Left ventricle myocardium inferior (tissue), 1 donor: ENCODE measurements at places on chromosomes 16 and 17. TPM values are rescaled to one million over a fixed set of nuclear protein-coding genes. Genes with fewer than 3 reads are reported as not detected.

Gene TMIGD1
- total RNA-seq = not detected

- no peak overlapping the region for H3K27ac ChIP-seq
- no peaks in the 10 kb centered on the region for H3K36me3 ChIP-seq
- DNase-seq = no peak
- H3K27me3 ChIP-seq = peaks cover 29% of the 10 kb centered on the region
- H3K4me1 ChIP-seq = no peaks in the 10 kb centered on the region
These were observed 14.4 kb upstream of the GJD3 start for GRCh38 chr17:40378966-40379365.

Gene ZNF213
- total RNA-seq = 6.2 TPM

GRCh38 chr16:77190190-77190477 lies 856 bp upstream of the MON1B start:
- peaks cover 36% of the 10 kb centered on the region for H3K4me1 ChIP-seq
- peak overlapping the region; percentile 81 for H3K4me3 ChIP-seq

- H3K27ac ChIP-seq = peak overlapping the region; percentile 90
- peak overlapping the region; percentile 78 for H3K4me3 ChIP-seq
- H3K36me3 ChIP-seq = no peaks in the 10 kb centered on the region
- peaks cover 98% of the 10 kb centered on the region for H3K4me1 ChIP-seq
- no peaks in the 10 kb centered on the region for H3K27me3 ChIP-seq
These were observed 12.0 kb downstream of the RARA start for GRCh38 chr17:40320756-40321523.

DNA sequence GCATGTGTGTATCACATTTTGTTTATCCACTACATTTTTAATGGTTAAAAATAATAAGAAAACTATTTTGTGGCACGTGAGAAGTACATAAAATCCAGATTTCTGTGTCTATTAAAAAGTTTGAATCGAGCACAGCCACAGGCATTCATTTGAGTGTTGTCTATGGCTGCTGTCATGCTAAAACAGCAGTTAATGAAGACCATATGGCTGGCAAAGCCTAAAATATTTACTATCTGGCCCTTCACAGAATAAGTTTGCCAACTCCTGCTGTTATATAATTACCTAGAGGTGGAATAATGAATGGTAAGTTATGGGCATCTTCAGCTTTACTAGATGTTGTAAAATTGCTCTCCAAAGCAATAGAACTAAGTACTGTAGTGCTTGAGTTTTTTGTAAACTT lies 30.5 kb downstream of the TMEM98 start:
- H3K27me3 ChIP-seq = peaks cover 63% of the 10 kb centered on the region
- H3K4me3 ChIP-seq = no peak overlapping the region
- no peak overlapping the region for H3K27ac ChIP-seq
- no peaks in the 10 kb centered on the region for H3K4me1 ChIP-seq

DNA sequence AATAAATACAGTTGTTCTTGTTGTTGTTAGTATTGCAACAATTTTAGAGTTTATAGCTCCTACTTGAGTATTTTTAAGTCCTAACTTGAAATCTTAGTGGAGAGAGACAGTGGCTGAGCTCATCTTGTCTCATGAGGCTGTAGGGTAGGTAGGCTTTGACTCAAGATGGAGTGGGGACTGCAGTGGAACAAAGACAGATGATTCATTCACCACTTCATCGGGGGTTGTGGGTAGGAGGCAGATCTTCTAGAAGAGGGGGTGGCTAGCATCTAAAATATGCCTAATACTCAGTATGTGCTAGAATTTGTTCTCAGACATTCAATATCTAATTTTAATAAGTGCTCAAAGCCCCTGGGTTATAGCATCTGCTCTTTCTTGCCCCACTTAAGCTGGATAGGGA lies 13.1 kb upstream of the MMD start:
- H3K27me3 ChIP-seq = no peaks in the 10 kb centered on the region
- no peak overlapping the region for H3K4me3 ChIP-seq

DNA sequence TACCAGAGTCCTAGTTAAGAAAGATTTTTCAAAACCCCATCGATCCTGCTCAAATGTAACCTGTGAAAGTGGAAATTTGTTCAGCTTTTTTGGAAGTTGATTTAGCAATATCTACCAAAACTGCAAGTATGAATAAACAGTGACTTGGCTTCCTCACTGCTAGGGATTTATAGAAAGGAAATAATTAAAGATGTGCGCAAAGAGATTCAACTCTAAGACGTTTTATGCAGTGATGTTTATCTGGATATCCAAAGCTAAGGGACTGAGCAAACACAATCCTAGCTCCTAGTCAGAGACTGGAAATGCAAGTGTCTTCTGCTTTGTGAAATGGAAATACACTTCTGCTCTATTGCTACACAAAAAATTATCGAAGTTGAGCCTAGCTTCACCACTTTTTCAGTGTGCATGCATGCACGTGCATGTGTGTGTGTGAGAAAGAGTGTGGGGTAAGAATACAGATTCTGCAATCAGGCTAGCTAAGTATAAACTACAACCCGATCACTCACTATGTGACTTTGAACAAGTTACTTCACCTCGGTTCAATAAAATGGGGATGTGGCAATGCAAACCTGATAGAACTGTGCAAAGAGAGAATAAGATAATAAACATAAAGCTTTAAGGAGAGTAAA lies 52.1 kb upstream of the FOXF1 start:
- DNase-seq = no peak
- no peaks in the 10 kb centered on the region for H3K36me3 ChIP-seq
- H3K4me3 ChIP-seq = no peak overlapping the region

Gene PSMB3
- total RNA-seq = 149 TPM

Gene AGRP
- total RNA-seq = not detected

- peaks cover 38% of the 10 kb centered on the region for H3K4me1 ChIP-seq
- H3K4me3 ChIP-seq = peak overlapping the region; percentile 63
- peaks cover 100% of the 10 kb centered on the region for H3K27me3 ChIP-seq
- no peaks in the 10 kb centered on the region for H3K36me3 ChIP-seq
- no peak overlapping the region for H3K27ac ChIP-seq
- no peak for DNase-seq
These were observed 2.6 kb upstream of the HOXB5 start for GRCh38 chr17:48596000-48596734.

DNA sequence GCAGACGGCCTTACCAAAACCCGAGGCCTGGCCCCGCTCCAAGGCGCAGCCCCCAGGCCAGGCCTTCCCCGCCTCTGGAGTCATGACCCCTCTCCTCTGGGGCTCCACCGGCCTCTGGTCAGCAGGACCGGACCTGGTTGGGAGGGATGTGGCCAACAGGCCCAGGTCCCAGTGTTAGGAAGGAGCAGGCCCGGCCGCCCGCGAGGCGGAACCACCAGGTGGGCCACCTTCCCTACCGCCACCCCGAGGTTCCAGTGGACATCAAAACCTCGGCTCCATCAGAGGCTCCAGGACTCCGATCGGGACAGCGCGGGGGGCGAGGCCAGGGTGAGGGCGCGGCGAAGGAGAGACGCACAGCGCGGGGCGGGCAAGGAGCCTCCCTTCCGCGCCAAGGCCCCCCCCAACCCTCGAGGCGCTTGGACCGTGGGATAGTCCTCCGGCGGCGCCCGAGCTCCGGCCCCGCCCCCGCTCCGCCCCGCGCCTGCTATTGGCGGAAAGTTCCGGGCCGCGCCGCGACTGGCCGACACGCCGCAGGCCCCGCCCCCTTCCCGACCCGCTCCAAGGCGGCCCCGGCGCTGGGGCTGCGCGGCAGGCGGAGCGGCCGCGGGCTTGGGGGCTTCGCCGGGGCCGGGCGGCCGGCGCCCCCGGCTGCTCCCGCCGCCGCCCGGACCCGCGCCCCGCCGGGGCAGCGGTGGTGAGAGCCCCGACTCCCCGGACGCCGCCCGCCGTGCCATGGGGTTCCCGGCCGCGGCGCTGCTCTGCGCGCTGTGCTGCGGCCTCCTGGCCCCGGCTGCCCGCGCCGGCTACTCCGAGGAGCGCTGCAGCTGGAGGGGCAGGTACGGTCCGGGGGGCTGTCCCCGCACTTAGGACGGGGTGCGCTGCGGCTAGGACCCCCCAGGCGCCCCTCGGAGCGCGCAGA lies at the start of gene METRN:
Gene METRN (plus strand): TSS at position 561 of the 919 bp plus-strand sequence. CDS start 172 bp downstream, at position 733.
- DNase-seq = peak; percentile 95
- peaks cover 19% of the 10 kb centered on the region for H3K27me3 ChIP-seq
- peak within 1 kb of the TSS; percentile 91 for H3K4me3 ChIP-seq
- peak within 1 kb of the TSS; percentile 58 for H3K27ac ChIP-seq
- no peaks in the 10 kb centered on the region for H3K36me3 ChIP-seq
- peaks cover 47% of the 10 kb centered on the region for H3K4me1 ChIP-seq

DNA sequence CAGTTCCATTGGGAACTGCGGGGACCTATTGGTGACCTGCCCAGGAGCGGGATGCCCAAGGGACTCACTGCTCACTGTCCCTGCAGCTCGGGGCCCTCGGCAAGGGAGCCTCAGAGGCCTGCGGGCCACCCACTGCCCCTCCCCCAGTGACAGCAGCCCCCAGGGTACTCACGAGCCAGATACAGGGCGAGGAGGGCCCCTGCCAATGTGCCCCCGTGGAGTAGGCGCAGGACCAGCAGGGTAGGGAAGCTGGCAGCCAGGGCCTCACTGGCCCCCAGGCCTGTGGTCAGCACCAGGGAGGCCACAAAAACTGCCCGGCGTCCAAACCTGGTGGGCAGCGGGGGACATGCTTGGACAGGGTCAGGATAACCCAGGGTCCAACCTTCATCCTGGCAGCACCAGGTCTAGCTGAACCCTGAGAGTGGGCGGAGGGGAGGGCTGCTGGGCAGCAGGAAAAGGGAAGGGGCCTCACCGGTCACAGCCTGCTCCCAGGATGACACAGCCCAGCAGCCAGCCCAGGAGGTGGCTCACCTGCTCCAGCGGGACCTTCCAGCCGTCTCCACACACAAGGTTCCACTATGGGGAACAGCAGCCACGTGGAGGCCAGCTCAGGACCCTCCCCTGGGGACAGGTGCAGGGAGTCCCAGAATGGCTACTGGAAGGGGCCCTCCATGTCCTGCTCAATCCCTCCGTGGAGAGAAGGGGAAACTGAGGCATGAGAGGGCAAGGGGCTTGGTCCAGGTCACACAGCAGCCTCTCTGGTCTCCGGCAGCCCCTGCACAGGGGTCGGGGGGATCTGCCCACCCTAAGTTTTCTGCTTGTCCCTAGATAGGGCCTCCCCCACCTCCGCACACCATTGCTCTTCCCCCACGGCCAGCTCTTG lies 855 bp downstream of the SLC22A31 start:
- H3K4me1 ChIP-seq = peaks cover 16% of the 10 kb centered on the region
- H3K27me3 ChIP-seq = peaks cover 77% of the 10 kb centered on the region
- no peak overlapping the region for H3K27ac ChIP-seq

GRCh38 chr17:75615301-75615700 lies 17.9 kb upstream of the SMIM5 start:
- no peak for DNase-seq
- H3K27me3 ChIP-seq = no peaks in the 10 kb centered on the region
- H3K4me3 ChIP-seq = no peak overlapping the region
- H3K27ac ChIP-seq = no peak overlapping the region
- H3K36me3 ChIP-seq = peaks cover 80% of the 10 kb centered on the region
- no peaks in the 10 kb centered on the region for H3K4me1 ChIP-seq

Gene VTN
- 40.4 TPM for total RNA-seq
